Kidney capillary endothelial cell (primary cell): ENCODE measurements at places on chromosomes 13 and 19.

GRCh38 chr13:110916301-110917142 lies 1.7 kb upstream of the ANKRD10 start:
- peak; percentile 33 for DNase-seq

GRCh38 chr13:79402074-79402635 lies 3.9 kb downstream of the RBM26 start:
- no peak for DNase-seq

- DNase-seq, result no peak
Observed at GRCh38 chr13:84491952-84492351, 609.7 kb upstream of the SLITRK1 start.

DNA sequence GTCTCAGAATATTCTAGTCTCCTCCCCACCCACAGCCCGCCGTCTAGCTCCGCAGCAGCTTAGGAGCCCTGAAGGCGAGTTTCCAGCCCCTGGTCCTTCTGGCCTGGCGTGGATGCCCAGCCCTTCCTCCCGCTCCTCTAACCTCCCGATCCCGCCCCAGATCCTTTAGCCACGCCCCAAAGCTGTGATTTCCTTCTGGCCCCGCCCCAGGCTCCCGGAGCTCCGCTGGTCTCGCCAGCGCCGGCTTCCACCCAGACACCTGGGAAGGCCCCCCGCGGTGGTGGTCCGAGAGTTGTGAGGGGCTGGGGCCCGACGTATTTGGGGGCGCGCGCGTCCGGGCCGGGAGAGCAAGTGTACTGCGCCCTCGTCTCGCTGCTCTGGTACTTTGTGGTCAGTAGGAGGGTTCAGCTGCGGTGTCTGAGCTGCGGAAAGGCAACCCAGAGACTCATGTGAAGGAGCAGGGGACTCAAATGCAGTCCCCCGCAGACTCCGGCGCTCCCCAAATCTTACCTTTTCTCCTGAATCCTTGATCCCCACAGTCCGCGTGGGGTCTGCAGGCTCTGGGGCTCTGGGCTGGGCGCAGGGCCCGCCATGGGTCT lies at the start of gene CGB7:
Gene CGB7, minus strand, starts transcription at position 114 of the 599 bp plus-strand sequence. CDS start 2,374 bp downstream, outside the sequence.
- DNase-seq, result peak; percentile 59

GRCh38 chr13:34701919-34702318 lies 240.2 kb upstream of the NBEA start:
- DNase-seq, result no peak

DNA sequence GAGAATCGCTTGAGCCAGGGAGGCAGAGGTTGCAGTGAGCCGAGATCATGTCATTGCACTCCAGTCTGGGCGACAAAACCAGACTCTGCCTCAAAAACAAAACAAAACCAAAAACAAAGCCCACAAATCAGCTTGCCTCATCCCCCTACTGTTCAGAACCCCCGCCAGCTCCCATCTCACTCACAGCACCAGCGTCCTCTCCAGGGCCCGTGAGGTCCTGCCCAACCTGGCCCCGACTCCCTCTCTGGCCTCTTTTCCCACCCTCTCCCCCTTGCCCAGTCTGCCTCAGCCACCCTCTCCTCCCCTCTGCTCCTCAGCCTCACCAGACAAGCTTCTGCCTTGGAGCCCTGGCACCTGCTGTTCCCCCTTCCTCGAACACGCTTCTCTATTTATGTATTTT lies 3.8 kb downstream of the SLC8A2 start:
- no peak for DNase-seq

- no peak for DNase-seq
Observed at GRCh38 chr19:39768786-39769185, 9.9 kb upstream of the LEUTX start.

- peak; percentile 86 for DNase-seq
Observed at GRCh38 chr19:45404557-45405434, at the start of gene PPP1R13L. PPP1R13L (minus strand) TSS chr19:45405069; CDS start chr19:45398318, 6,751 bp downstream.

DNA sequence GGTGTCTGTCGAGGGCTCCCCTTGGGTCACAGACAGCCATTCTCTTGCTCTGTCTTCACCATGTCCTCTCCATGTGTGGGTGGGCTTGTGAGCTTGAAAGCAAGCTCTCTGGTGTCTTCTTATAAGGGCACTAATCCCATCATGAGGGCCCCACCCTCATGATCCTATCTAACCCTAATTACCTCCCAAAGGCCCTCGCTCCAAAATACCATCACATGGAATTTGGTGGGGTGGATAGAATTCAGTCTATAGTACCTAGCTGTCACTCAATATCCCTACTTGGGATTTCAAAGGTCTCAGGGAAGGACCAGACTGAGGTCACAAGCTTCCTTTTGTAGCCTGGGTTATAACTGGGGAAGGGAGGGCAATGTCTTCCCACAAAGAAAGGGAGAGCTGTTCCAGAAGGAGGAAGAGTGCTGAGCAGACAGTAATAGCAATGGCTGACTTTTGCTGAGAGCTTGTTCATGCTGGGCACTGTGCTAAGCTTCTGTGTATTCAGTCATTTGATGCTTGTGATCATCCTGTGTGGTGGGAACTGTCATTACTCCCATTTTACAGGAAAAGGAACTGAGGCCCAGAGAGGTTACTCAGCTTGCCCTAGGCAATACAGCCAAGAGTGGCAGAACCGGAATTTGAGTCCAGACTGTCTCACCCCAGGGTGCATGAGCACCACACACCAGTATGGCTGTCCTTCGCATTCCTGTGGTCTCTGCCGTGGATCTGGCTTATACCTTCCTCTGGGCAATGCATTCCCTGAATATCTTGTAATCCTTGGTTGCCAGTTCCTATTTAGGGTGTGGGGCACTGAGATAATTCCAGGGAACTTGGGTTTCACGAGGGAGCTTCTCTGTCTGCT lies 8.2 kb downstream of the FXYD5 start:
- DNase-seq, result no peak

GRCh38 chr19:33392341-33393285 lies 19.1 kb downstream of the CEBPG start:
- DNase-seq, result no peak

DNA sequence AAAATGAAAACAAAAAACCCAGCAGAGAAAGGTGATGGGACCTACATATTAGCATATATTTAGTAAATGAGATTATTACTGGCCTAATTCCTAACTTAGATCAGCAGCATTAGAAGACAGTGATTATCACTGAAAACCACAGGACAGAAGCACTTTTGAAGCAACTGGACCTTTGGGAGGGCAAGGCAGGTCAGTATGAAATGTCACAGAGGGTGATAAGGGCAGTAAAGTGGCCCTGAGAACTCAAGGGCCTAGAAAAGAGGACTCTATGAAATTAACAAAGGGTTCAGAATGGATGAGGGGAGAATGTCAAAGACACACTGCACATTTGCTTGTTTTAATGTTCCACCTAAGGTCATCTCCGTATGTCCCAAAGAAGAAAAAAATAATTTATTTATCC lies 148.7 kb downstream of the VWA8 start:
- no peak for DNase-seq

DNA sequence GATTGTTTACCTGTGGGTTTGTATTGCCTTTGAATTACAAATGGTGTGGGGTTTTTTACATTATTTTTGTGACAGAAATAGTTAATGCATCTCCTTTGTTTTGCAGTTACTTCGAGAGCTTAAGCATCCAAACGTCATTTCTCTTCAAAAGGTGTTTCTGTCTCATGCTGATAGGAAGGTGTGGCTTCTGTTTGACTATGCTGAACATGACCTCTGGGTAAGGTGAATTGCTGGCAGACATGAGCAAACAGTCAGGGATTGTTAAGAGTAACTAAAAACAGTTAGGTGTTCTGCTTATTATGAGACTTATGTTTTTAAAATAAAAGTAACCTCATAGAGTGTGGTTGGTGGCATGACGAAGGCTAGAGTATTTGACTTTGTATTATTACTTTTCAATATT lies 95.0 kb downstream of the CDK8 start:
- no peak for DNase-seq

- DNase-seq, result no peak
Observed at GRCh38 chr19:40513345-40513678, 46.5 kb downstream of the SPTBN4 start.

DNA sequence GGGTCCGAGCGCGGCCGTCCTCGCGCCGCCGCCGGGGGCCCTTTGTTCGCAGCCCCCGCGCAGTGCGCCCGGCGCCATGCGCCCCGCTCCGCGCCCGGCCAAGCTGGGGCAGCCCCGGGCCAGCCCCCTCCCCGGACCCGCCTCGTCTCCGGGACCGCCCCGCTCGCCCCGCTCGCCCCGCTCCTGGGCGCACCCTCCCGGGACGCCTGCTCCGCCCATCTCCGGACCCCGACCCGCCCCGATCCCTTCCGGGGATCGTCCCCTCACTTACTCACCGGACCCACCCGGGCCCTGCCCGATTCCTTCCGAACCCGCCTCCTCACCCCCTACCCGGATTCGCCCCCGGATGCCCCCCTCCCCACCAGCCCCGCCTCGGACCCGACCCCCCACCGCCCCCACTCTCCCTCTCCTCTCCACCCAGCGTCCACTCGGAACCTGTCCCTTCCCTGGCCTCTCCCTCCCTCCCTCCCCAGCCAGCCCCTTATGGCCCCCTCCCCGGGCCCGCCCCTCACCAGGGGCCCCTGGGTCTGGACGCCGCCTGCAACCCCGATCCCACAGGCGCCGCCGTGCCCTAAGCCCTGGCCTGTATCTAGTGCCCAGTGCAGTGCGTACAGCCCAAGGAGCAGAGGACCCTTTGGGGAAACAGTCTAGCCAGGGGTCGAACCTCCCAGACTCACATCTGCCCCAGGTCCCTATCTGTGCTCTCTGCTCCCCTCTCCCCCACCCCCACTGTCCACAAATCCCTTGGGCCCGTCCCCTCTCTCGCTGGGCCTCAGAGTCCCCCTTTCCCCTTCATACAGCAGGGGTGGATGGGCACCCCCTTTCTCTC lies at the start of gene CPAMD8:
Gene CPAMD8, minus strand, starts transcription at position 105 of the 829 bp plus-strand sequence. CDS start 168 bp downstream, outside the sequence.
- no peak for DNase-seq

DNA sequence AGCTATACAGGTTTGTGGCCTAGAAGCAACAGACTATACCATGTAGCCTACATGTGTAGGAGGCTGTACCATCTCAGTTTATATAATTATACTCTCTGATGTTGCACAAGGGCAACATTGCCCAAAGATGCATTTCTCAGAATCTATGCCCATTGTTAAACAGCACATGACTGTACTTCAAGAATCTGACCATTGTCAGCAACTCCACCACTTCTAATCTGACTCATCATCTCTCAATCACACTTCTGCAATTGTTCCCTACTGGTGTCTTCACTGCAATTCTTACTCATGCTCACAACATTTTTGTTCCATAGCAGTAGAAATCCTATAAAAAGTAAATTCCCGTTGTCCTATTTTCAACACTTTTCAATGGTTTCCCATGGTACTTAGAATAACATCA lies 63.9 kb upstream of the ATXN8OS start:
- peak; percentile 70 for DNase-seq

- DNase-seq, result no peak
Observed at GRCh38 chr19:16295057-16295456, 29.6 kb upstream of the KLF2 start.

DNA sequence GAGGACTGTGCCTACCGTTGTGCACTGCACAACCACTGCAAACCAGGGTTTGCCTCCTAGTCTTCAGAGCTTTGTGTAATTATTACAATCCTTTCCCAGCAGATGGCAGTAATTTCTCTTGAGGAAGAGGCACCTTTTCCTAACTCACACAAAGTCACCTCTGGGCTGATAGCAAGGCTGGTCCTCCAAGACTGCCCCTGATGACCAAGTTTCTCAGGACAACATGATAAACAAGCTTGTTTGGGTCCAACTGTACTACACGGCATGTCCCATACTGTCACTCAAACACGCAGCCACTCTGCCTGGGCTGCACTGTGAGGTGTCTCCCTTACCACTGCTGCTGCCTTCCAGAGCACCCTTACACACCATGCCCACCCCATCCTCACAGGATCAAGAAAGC lies 39.3 kb downstream of the RFXAP start:
- DNase-seq, result peak; percentile 71

DNA sequence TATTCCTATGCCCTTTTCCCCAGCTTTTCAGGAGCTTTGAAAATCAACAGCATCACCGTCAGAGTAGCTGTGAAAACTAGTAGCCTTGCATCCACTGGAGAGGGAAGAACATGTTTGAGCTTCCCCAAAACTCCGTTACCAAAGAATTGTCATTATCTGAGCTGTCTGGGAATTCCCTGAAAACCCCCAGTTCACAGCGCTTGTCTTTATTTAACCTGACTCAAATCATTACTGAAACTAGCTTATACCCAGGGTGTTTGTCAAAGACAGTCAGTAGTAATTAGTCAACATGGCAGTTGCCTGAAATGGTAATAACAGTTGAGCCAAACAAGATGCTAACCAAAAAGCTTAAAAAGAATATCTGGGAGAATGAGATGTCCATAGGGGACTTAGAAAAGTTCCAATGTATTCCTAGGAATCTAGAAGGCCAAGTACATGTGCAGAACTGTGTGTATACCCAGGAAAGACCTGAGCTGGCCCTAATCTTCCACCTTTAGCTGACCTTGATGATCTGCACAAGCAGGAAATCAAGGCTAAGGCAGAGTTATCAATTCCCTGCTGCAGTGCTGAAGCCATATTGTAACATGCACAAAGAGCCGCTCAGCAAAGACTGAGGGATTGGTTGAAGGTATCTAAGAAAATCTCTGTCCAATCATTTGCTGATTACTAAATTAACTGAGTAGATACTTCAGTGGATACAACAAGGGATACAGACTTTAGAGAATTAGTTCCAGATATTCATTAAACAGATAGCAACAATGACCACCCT lies 130.8 kb downstream of the KL start:
- DNase-seq, result no peak

DNA sequence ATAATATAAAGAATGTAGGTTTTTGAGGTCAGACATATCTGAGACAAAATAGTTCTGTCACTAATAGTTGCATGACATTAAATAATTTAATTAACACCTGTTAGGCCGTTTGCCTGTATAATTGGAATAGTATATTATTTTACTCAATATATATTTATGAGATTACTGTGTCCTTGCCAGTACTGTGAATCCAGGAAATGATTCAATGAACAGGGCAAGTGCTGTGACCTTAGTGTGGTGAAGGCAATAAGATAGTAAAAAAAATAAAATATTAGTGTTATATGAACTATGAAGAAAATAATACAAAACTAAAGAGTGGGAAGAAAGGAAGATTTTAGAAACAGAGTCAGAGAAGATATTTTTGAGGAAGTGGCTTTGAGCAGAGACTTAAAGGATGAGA lies 403.7 kb downstream of the PCDH9 start:
- no peak for DNase-seq

GRCh38 chr13:23687614-23688013 lies 117.4 kb downstream of the TNFRSF19 start:
- no peak for DNase-seq

- DNase-seq, result no peak
Observed at GRCh38 chr13:82993417-82993816, 888.9 kb downstream of the SLITRK1 start.

- no peak for DNase-seq
Observed at GRCh38 chr13:39561971-39562370, 41.0 kb downstream of the LHFPL6 start.

DNA sequence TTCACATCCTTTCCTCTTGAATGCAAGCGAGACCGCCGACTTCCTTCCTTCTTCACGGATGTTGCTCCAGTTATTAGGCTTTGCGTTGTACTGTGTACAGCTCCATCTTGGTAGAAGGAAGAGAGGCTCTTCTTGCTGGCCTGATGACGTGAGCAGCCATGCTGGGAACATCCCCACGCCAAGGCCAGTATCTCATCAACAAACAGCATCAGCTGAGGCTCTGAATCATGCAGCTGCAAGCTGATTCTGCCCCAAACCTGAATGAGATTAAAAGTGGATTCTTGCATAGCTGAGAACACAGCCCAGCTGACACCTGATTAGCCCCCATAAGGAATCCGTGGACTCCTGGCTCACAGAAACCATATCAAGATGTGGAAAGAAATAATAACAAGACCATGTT lies 809.6 kb downstream of the EFNB2 start:
- DNase-seq, result no peak
